ENCODE measurements at places on chromosomes 16 and 17.
A peak's percentile ranks its signal among the peaks of the same experiment; 100 is the strongest.

- H3K27ac ChIP-seq, result no peak overlapping the region
- no peaks in the 10 kb centered on the region for H3K27me3 ChIP-seq
- no peak for DNase-seq
- H3K36me3 ChIP-seq, result no peaks in the 10 kb centered on the region
- H3K4me3 ChIP-seq, result no peak overlapping the region
- H3K4me1 ChIP-seq, result peaks cover 42% of the 10 kb centered on the region
Measured at GRCh38 chr16:85004587-85005205, 6.6 kb downstream of the ZDHHC7 start.

GRCh38 chr16:84599521-84600202 is 18.2 kb downstream of the COTL1 start:
- DNase-seq, result no peak
- H3K4me1 ChIP-seq, result peaks cover 6% of the 10 kb centered on the region
- no peaks in the 10 kb centered on the region for H3K36me3 ChIP-seq

DNA sequence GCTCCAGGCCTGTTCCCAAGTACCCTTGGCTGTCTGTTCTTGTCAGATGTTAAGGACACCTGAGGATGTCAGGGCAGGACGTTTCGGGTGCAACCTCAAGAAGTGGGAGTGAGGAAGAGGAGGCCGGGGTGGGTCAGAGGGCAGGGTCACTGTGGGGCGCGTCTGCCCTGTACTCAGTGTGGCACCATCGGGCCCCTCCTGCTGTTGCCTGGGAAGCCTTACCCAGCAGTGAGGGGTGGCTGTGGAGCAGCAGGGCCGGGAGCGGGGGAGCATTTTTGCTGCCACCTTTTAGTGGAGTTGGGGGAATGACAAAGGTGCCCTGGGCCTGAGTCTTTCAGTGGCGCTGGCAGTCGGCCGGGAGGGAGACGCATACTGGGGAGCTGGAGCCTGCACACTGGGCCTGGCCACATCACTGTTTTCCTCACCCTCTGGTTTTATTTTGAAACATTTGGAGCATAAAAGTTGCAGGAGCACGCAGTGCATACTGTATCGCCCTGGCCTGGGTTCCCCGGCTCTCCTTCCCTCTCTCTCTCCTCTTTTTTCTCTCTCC is 11.1 kb upstream of the FLYWCH1 start:
- H3K36me3 ChIP-seq, result no peaks in the 10 kb centered on the region
- no peak for DNase-seq
- H3K27ac ChIP-seq, result no peak overlapping the region

DNA sequence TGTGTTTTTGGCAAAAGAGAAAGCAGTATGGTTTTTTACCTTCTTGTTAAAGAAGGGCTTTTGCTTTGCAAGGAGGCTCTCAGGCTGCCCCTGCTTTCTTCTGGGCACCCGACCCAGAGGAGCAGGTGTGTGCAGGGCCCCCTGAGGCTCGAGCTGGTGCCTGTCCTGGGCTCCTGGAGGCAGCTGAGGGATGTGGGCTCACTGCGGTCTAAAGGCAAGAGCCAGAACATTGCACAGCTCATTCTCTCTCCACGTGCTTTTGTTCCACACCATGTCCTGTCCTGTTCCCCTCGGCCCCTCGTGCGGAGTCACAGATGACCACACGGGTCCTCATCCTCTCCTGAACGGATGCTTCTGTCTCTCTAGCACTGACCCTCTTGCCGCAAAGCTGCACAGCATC is 36.7 kb upstream of the CAPN15 start:
- no peaks in the 10 kb centered on the region for H3K27me3 ChIP-seq
- DNase-seq, result no peak
- H3K4me1 ChIP-seq, result no peaks in the 10 kb centered on the region
- no peak overlapping the region for H3K27ac ChIP-seq

GRCh38 chr16:60636117-60636516 is 1400.1 kb downstream of the CDH8 start:
- no peaks in the 10 kb centered on the region for H3K27me3 ChIP-seq
- no peaks in the 10 kb centered on the region for H3K36me3 ChIP-seq
- H3K4me1 ChIP-seq, result no peaks in the 10 kb centered on the region
- H3K4me3 ChIP-seq, result no peak overlapping the region
- H3K27ac ChIP-seq, result no peak overlapping the region

GRCh38 chr16:67419502-67419901 is 3.2 kb upstream of the ZDHHC1 start:
- H3K4me1 ChIP-seq, result peaks cover 7% of the 10 kb centered on the region
- no peak overlapping the region for H3K27ac ChIP-seq
- H3K36me3 ChIP-seq, result no peaks in the 10 kb centered on the region
- no peaks in the 10 kb centered on the region for H3K27me3 ChIP-seq

DNA sequence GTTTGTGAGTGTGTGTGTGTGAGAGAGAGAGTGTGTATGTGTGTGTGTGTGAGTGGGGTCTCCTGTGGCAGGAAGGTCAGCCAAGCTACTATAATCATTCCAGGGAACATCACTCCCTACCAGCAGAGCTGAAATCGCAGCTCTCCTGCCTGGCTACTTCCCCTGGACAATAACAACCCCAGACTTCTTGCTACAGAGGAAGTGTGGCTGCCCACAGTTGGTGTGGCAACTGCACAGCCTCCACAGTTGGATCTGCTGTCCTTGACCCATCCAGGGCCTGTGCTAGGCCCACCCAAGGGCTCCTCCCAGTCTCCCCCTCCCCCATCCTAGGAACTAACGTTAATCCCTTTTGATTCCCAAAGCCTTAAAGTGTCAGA is 1.5 kb downstream of the SLC13A5 start:
- H3K27ac ChIP-seq, result peak overlapping the region; percentile 97
- no peaks in the 10 kb centered on the region for H3K27me3 ChIP-seq
- peak overlapping the region; percentile 76 for H3K4me3 ChIP-seq
- peaks cover 31% of the 10 kb centered on the region for H3K4me1 ChIP-seq

- H3K36me3 ChIP-seq, result no peaks in the 10 kb centered on the region
- H3K4me3 ChIP-seq, result no peak overlapping the region
- peaks cover 10% of the 10 kb centered on the region for H3K4me1 ChIP-seq
- H3K27me3 ChIP-seq, result no peaks in the 10 kb centered on the region
- no peak overlapping the region for H3K27ac ChIP-seq
Measured at GRCh38 chr17:51701501-51701900, 441.2 kb downstream of the UTP18 start.

GRCh38 chr17:77282524-77283515 is 142.1 kb downstream of the SEC14L1 start:
- peaks cover 55% of the 10 kb centered on the region for H3K4me1 ChIP-seq
- peak overlapping the region; percentile 88 for H3K27ac ChIP-seq
- H3K27me3 ChIP-seq, result no peaks in the 10 kb centered on the region
- no peaks in the 10 kb centered on the region for H3K36me3 ChIP-seq
